ENCODE measurements at places on chromosomes 7 and 10.

DNA sequence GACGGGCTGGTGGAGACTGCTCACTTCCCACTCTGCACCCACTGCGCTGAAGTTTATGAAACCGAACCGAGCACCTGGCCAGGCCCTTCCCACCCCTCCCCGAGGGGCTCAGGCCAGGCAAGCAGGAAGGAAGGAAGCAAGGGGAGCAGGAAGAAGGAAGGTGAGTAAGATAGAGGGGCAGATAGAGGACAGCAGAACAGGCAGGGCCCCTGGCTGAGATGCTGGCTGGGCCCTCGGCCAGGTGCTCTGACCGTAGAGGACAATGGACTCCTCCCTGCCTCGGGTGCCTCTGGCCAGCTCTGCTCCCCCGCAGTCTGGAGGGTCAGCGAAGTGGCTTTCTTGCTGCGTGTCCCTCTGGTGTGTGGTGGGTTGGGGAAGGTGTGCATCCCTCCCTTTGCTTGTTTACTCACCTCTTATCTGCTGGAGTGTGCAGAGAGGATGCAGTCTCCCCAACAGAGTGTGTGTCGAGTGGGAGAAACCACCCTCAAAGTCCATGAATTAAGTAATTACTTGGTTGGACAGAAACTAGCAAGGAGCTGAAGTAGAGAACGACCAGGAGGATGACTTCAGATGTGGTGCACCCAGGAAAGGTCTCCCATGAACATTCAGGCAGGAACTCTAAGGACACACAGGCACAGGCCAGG is 82.8 kb upstream of the PPP2R2D start:
- no peak for DNase-seq

GRCh38 chr7:42960762-42961161 is 28.6 kb downstream of the MRPL32 start:
- no peak for DNase-seq

- DNase-seq, result no peak
Observed at GRCh38 chr7:150337659-150338081, 3.8 kb downstream of the RARRES2 start.

- no peak for DNase-seq
Observed at GRCh38 chr10:44164251-44164956, 220.5 kb downstream of the CXCL12 start.

DNA sequence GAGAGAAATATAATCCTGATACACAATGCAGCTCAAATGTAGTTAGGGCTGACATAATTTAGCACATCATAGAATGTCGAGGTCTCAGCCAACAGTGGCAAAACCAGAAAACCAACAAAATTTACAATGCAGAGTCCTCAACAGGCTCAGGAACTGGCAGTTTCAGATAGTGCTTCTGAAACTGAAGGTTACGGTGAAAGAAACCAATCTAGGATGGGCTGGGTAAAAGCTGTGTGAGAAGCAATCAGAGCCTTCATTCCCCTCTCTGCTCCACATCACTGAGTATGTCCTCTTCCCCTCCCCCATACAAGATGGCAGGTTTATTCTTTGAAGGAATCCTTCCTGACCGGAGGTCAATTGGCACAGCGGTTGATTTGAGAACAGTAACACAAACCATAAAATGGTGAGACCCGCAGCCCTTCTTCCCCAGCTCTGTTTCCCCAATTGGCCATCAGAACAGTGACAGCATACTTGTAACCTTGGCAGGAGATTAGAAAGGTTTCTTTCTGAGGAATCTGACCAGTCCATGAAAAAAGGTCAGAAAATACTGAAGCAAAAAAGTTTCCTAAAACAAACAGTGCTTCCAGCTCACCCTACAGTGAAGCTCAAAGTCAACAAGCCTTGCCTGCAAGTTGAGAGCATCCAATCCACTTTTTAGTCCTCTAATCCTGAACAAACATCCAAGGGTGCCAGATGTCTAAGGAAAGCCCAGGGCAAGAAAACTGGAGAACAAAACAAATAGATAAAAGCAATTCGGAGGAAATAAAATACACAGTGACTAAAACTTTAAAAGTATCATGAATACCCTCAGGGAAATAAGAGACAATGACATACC is 53.9 kb upstream of the IL6 start:
- no peak for DNase-seq

Measured in GM18507 (cell line).